CD8-positive, alpha-beta T cell (primary cell): ENCODE measurements at places on chromosomes 12 and 14.

DNA sequence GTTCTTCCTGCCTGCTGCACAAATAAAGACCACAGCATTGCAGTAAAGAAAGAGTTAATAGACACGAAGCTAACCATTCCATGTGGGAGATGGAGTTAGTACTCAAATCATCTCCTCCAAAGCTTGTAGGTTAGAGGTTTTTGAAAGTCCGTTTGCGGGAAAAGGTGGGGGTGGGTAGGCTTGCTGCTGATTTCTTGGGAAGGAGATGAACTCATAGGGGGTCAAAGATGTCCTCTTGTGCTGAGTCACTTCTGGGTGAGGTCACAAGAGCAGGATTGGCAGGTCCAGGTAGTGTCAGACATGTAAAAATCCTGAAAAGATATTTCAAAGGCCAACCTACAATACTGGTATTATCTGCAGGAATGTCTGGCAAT is 66.4 kb downstream of the PTHLH start:
- DNase-seq: no peak

- DNase-seq: peak; percentile 45
Observed at GRCh38 chr12:7113389-7113871, 4.4 kb upstream of the C1RL start.

DNA sequence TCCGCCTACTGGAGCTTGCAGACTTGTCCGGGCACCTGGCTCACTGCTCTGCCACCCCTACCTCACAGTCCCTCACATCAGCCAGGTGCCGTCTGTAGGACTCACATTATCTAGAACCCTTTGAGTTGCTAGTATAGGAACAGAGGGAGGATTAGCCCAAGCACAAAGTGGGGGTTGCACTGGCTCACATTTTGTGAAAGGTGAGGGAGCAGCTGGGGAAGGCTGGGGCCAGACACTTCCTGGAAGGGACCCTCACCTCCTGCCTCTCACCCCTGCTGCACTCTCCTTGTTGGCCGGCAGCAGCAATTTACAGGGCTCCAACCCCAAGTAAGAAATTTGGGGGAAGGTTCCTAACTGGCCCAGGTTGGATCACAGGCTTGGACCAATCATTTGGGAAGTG is 1031.6 kb downstream of the BCL11B start:
- DNase-seq: no peak

DNA sequence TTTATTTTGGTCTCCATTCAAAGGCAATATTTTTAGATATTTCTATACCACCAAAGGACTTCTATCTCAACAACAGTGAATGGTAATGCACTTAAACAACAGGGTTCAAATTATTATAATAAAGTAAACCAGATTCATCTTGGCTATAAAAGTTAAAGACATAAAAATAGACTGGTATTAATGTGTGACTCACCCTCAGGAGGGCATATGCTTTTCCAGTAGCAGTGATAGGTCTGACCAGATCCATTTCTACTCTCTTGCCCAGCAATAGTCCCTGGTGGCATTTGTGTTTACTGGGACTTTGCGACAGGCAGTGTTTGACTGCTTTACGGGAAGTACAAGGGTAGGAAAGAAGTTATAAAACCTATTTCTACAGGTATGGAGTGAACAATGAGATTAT is 353.2 kb upstream of the ATP2B1 start:
- DNase-seq: no peak

DNA sequence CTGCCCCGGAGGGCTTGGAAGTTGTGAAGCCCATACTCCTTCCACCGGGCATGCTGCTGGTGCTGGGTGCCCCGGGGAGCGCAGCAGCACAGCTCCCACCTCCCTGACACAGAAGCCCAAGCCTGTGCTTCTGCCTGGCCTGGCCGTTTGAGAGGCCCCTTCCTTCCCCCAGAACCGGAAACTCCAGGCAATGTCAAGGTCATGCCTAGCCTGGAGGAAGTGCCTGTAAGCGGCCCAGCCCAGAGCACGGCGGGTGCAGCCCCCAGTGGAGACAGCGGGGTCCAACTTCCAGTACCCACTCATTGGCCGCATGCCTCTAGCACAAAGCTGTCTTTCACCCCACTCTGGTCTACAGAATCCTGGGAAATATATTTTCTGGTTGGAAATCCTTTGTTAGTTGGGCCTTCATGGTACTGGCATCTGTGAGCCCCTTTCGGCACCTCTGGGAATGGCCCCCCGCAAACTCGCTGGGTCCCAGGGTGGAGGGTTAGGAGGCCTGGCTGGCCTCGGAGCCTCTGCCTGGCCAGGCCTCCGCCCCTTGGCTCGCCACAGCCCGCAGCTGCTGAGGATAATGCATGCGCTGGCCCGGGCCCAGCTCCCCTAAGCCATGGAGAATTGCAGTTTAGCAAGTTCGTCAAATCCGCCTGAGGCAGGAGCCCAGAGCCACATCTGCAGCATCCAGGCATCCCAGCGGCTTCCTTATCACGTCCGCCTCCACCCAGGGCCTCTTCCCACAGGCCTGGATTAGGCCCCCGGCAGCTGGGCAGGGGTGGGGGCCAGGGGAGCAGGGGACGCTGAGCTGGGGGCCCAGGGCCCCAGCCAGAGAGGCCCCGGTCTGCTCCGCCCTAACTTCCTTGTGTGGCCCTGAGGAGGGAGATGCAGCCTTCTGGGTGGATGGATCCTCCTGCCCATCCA is 48.9 kb upstream of the DLK1 start:
- DNase-seq: no peak

DNA sequence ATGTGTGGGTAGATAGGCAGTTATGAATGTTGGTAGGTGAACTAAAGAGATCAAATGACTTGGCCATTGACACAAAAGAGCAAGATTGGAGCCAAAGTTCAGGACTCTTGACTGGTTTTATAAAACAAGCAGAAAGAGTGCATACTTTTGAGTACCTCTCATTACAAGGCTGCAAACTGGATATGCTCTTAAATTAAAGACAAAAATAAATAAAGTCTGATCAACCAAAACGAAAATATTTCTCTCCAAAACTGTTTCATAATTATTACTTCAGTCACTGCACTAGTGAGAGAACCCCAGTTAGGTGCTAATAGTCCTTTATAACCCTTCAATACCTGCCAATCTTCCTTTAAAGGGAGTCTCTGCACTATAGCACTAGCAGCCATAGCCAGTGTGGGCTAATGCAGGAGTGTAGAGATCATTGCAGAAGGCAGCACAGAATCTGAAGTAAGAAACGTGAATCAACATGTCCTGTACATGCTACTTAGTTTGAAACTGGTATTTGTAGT is 147.1 kb downstream of the FOXA1 start:
- no peak for DNase-seq

DNA sequence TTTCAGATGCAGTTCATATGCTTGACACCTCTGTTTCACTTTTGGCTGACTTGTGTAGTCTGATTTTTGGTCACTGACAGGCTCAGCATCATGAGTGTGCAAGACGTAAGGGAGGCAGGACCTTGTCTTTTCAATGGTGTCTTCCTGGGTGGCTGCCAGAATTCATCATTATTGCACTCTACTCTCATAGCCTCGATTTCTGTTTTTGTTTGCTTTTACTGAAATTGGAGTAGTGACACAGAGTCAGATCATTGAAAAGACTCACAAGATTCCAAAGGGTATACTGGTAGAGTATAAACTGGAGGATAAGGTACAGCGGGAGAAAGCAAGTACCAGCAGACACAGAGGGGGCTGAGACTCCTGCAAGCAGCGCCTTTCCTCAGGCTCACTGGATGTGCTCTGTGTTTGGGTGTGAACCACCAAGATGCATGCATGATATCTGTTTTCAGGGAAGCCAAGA is 126.3 kb upstream of the FGD4 start:
- no peak for DNase-seq

DNA sequence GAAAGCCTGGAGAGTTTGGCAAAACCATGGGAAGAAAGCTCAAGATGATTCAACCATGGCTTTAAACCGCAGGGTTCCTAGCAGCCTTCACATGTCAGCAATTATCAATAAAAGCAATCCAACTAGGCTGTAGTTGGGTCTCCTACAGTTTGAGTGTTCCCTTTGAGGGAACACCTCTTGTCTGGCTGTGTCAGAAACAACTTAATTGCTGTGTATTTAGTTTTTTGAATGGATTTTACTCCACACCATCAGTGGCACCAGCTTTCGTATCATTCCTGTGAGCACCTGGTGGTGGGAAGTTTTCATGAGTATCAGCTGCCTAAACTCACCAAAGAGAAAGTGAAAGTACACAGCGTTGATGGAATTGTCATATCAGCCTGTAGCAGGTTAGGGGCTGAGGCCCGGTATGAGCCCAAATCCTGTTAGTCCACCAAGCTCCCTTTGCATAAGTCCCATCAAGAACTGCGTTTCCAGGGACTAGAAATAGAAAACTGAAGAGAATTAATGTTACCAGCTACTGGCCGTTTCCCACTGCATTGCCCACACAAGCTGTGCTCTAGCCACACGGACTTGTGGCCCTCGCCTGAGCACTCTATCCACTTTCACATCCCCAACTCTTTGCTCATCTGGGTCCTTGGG is 10.9 kb upstream of the IL26 start:
- DNase-seq: peak; percentile 11

- DNase-seq: no peak
Observed at GRCh38 chr12:88889326-88890110, 309.2 kb upstream of the KITLG start.
